ENCODE measurements at places on chromosomes 1 and 21. TPM values are rescaled to one million over a fixed set of nuclear protein-coding genes. Genes with fewer than 3 reads are reported as not detected.

DNA sequence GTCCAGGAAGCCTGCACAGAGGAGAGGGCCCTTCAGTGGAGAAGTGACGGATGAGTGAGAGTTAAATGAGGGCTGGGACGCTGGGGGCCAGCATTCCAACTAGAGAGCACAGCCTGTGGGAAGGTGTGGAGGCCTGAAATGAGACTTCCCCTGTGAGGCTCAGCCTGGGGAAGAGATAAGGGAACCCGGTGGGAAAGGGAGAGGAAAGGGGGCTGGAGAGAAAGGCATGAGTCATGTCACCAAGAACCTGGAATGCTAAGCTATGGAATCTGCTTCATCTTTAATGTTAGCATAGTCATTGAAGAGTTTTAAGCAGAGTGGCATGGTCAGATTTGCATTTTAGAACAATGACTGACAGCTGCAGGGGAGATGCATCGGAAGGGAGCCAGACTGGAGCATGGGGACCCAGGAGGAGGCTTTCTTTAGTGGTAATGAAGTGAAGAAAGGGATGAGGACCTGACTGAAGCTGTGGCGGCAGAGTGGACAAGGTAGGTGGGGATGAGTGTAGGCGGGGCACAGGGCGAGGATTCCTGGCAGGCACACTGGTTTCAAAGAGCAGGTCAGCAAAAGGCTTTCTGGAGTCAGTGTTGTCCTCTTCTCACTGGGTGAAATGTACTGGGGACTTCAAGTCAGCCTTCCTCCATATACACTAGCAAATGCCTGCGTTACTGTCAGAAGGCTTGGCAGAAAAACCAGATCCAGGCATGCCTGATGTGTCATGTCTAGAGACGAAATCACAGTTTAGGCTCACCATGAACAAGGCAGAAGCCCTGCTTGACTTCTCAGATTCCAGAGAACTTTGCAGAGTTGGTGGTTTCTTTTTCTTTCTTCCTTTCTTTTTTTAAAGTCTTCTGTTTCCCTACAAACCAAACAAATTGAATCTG, 8.0 kb downstream of the RGL1 start:
- DNase-seq, result no peak

DNA sequence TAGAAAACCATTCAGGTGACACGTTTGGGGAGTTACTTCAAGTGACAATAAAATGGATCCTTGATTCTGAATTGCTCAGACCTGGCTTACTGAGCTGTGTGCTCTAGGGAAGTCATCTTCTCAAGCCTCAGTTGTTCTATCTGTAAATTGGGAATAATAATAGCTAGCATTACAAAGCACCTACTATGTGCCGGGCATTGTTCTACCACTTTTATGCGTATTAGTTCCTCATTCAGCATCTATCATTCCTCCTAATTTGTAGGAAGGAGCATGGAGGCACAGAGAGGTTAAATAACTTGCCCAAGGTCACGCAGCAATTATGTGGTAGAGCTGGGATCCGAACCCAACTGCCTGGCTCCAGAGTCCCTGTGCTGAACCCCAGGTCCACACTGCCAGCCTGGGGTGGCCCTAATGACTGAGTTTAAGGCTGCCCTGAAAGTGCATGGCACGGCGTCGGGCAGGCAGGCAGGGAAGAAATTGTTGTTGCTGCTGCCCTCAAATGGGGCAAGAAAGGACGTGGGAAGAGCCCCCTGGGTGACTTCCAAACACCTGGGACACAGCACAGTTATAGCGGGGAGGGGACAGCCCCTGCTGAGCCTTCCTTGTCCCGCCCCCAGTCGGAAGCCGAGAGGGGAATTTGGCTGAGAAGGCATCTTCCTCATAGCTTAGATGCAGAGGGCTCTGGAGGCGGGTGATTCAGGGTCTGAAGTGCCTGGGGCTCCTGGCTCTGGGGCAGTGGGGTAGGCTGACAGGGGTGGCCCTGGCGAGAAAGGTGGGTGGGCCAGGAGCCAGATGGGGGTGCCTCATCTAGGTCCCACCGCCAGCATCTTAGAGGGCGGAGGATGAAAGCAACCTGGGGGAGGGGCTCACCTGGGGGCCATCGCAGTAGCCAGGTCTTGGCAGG, 86.5 kb upstream of the IFFO2 start:
- DNase-seq, result no peak

GRCh38 chr1:243550276-243550675, 294.4 kb downstream of the SDCCAG8 start:
- DNase-seq, result no peak

The CR1L gene
- not detected for total RNA-seq
